Cortex of kidney (tissue), 1 donor: ENCODE measurements at places on chromosomes 3 and 15.

GRCh38 chr3:107651782-107652181 is 129.0 kb downstream of the BBX start:
- no peak for DNase-seq

GRCh38 chr3:78322780-78323179 is 1282.9 kb downstream of the ROBO2 start:
- no peak for DNase-seq

DNA sequence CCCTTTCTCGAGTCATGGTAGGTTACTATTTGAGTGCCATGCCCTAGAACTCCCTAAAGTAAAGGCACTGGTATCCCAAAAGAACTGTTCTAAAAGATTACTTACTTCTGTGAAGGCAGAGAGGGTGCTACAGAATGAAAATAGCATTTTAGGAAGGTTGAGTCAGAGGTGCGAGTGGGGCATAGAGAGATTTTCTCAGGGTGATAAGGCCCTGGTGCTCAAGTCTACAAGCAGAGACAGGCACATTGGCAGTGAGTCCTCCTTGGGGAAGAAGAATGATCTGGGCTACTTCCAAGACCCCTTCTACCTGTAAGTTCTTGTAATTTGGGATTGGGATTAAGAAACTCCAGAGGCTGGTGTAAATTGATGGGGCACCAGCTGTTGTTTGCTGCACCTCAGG is 96.7 kb downstream of the AKAP13 start:
- no peak for DNase-seq

DNA sequence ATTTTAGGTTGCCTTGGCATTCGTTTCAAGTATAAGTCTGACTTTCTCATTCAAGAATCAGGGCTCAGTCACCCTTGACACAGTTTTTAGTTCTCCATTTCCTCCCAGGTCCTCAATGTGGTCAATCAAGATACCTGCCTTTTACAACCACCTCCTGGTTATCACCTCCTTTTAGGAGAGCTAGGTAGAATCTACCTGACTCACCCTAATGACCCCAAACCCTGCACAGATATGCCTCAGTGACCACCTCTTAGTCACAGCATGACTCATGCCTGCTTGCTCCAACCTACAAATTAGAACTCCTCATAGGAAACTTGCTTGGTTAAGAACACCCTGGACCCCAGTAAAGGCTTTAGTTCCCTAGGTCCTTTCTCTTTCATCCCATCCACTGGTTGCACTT is 22.5 kb downstream of the DMXL2 start:
- DNase-seq, result no peak

- DNase-seq, result no peak
Observed at GRCh38 chr15:92033314-92033713, 179.8 kb downstream of the SLCO3A1 start.

DNA sequence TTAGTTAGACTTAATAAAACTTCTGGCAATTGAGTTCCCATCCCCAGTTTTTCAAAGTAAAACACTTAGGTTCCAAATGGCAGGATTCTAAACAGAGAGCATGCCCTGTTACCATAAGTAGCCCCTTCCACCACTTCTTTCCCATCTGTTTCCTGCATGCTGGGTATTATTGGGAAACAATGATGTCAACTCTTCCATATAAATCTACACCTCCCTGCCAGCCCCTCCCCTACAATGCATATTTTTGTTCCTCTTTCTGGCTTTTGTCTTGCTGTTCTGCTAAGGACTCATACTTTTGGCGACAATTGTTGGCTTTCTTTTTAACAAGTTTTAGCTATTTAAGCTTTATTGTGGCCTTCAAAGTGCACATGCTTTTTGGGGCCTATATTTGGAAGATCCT is 11.1 kb downstream of the ARHGAP31 start:
- DNase-seq, result no peak

GRCh38 chr15:100526027-100526481 is 2.7 kb downstream of the CERS3 start:
- DNase-seq, result no peak

DNA sequence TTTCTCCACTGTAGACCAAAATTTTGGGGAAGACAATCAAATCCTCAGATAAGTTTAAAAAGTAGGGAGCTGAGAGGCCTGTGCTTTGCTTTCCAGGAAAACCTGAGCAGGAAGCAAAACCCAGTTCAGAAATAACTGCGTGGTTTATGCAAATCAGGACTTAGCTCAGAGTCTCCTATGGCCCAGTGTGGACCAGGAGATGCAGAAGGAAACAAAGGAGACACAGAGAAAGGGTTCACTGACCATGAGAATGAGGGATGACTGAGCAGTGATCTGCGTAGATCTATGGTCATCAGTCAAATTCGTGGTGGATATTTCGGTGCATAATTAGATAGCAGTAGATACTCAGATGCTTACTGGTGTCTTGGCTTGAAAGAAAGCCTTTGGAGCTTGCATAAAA is 196.6 kb downstream of the TPRG1 start:
- no peak for DNase-seq

DNA sequence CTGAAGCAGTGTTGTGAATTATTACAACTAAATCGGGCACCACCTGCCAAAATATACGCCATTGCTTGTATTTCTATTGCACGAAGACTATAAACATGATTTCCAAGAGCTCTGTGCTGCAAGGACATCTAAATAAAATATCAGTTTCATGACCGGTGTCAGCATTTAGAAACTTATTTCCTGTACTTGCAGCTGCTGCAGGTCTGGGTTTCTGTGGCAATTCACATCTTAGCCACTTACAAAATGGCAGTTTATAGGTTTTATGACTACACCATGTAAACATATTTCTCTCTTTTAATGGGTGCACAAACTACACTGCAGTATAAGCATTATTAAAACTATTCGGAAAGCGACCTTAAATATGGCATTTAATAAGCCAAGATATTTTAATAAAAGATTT is 359.4 kb downstream of the VPS13C start:
- no peak for DNase-seq

DNA sequence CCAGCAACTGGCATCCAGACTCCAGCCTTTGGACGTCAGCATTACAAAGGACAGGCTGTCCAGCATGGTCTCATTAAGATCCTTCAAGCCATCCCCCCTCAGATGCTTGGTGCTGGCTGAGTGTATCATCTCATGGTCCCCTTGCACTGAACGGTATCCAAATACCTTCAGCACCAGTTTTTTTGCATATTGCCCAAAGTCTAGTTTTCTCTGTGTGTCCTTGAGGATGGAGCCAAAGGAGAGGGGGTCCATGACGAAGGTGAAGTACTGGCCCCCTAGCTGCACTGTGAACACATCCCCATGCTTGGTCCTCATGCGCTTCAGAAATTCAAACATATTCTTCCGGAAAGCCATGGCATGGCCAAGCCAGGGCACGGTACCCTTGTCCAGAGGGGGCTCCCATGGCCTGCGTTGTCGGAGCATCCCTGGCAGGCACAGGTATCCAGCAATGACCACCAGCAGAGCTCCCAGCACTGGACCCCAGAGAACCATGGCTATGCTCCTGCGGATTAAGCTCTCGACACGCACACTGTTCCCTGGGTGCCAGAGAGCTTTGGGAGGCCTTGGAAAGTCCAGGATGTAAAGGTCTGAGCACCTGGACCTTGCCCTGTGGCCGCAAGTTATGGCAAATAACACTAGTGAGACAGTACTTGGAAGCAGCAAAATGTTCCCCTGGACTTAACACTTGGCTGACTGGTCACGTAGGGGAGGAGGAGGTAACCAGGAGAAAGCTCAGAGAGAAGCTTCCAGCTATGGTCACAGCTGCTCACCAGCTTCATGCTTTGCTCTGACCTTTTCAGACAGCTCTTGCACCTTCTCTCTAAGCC is at the start of gene CYP8B1:
CYP8B1 (minus strand) TSS at position 555 of the 827 bp plus-strand sequence; CDS start at position 492, 63 bp downstream.
- no peak for DNase-seq

- no peak for DNase-seq
Observed at GRCh38 chr3:38257583-38257982, 8.0 kb upstream of the SLC22A13 start.

- DNase-seq, result no peak
Observed at GRCh38 chr3:19960696-19961095, 13.8 kb downstream of the RAB5A start.

DNA sequence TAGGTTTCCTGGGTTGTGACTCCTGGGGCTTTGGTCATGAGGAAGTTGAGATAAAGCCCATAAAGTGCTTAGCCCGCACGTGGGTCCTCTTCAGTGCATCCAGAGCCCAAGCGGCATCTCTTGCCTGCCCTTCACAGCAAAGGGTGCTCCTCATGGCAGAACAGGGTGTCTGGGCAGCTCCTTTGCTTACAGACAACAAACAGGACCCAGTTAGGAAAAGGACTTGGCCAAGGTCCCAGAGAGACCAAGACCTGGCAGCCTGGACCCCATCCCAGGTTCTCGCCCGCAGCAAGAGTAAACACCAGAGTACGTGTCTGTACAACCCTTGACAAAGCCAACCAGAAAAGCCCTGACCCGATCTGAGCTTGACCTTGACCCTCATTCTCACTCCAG is 27.0 kb downstream of the ALS2CL start:
- no peak for DNase-seq

GRCh38 chr15:77342807-77343206 is 77.1 kb downstream of the PEAK1 start:
- no peak for DNase-seq

DNA sequence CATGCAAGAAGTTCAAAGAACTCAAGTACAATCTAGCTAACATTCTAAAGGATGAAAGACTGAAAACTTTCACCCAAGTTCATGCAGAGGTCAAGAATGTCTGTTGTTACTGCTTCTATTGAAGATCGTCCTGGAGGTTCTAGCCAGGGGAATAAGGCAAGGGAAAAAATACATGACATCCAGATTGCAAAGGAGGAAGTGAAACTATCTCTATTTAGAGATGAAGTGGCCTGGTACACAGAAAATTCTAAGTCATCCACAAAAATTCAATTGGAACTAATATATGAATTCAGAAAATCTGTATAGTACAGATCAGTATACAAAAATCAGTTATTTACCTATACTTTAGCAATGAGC is 693.0 kb downstream of the NR2F2 start:
- no peak for DNase-seq

GRCh38 chr15:26083457-26083856 is 220.3 kb upstream of the ATP10A start:
- no peak for DNase-seq
